Muscle of leg (tissue), 16 donors: ENCODE measurements at places on chromosomes 11 and 22. TPM values are rescaled to one million over a fixed set of nuclear protein-coding genes. Genes with fewer than 3 reads are reported as not detected.

- no peaks in the 10 kb centered on the region for H3K36me3 ChIP-seq
- peaks cover under 1% of the 10 kb centered on the region for H3K27me3 ChIP-seq
- no peak overlapping the region for H3K4me3 ChIP-seq
Observed at GRCh38 chr22:33110562-33111163, 52.5 kb upstream of the SYN3 start.

GRCh38 chr11:92325416-92325815, 100.8 kb downstream of the FAT3 start:
- H3K4me3 ChIP-seq: no peak overlapping the region
- no peak overlapping the region for H3K27ac ChIP-seq
- no peak for DNase-seq
- H3K4me1 ChIP-seq: no peaks in the 10 kb centered on the region

- DNase-seq: no peak
- peaks cover 16% of the 10 kb centered on the region for H3K4me1 ChIP-seq
- no peak overlapping the region for H3K4me3 ChIP-seq
Observed at GRCh38 chr11:112520354-112520753, 259.7 kb upstream of the PLET1 start.

DNA sequence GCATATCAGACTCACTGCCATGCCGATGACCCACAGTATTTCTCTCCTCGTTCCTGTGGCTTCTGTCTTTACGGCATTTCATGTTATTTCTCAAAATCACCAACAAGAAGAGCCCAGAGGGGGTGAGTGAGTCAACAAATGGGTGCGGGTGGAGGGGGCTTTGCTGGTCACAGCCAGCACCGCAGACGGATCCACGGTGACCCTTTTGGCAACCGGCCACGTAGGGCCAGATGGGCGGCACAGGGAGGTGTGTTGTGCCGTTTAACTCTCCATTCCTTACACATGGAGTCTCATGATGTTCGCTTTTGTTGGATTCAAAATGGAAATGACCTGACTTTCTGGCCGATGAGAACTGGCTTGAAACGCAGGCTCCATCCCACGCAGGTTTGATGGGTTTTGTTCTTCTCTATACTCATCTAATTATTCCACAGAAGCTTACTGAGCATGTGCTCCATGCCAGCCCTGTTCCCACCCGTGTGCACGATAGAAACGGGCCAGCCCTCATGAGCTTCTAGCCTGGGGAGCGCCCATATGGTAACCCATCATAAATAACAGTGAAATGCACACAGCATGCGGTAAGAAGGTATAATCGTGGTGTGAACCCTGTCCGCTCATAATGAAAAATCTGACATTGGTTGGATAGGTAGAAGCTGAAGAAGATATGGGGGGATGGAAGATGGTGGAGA, 319.9 kb downstream of the BRD1 start:
- H3K36me3 ChIP-seq: no peaks in the 10 kb centered on the region
- H3K4me1 ChIP-seq: no peaks in the 10 kb centered on the region
- H3K4me3 ChIP-seq: no peak overlapping the region
- H3K27me3 ChIP-seq: no peaks in the 10 kb centered on the region

GRCh38 chr11:68963779-68964178, 17.0 kb downstream of the MRGPRD start:
- peaks cover 66% of the 10 kb centered on the region for H3K4me1 ChIP-seq
- no peaks in the 10 kb centered on the region for H3K36me3 ChIP-seq
- H3K4me3 ChIP-seq: no peak overlapping the region
- no peak for DNase-seq
- H3K27me3 ChIP-seq: no peaks in the 10 kb centered on the region
- H3K27ac ChIP-seq: no peak overlapping the region

DNA sequence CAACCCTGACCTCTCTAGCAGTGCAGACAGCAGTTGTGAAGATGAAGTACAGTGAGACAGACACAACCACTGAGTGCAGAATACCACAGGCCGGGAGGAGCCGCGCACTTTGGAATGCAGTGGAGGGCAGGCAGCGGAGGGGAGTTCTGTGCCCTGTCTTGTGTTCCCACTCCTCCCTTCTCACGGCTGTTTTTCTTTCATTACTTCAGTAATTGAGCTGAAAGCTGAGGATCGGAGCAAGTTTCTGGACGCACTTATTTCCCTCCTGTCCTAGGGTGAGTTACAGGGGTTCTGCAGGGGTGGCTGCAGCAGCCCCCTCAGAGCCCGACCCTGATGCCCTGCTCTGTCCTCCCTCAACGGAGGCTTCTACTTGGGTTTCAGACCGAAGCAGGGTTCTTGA, 5.6 kb downstream of the CLDN5 start:
- peaks cover 63% of the 10 kb centered on the region for H3K4me1 ChIP-seq
- H3K4me3 ChIP-seq: no peak overlapping the region
- H3K27me3 ChIP-seq: peaks cover 11% of the 10 kb centered on the region
- H3K27ac ChIP-seq: peak overlapping the region; percentile 80

DNA sequence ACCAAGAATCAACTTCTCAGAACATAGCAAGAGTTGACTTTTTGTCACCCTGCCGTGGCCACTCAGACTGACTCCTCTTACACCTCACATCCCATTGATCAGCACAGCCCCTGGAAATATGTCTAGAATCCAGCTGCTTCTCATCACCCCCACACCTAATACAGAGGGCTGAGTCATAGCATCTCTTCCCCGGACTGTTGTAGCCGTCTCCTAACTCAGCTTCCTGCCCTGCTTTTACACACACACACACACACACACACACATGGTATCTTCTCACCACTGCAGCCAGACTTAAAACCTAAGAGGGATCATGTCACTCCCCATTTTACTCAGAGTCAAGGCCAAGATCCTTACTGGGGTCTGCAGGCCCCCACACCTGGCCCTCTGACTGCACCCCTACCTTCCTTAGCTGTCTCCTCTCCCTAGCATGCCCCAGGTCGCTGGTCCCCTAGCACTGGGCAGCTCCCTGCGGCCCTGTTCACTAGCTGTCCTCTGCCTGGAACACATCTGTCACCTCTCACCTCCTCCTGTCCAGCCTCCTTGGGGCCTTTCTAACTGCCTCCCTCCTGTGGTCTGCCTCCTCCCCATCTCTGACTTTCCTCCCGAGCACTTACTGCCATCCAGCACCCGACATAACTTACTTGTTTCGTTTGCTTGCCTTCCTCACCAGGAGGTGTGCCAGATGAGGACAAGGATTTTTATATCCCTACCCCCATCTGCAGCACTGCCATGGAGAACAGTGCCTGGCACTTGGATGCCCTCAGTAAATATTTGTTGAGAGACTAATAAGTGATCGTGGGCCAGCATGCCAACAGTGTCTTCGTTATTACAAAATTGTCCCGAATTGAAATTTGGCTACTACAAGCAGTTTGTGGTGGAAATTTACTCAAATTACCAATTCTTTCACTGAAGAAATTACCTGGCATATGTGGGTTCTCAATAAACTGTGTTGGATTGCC, 61.9 kb downstream of the BMAL1 start:
- DNase-seq: no peak
- no peaks in the 10 kb centered on the region for H3K36me3 ChIP-seq
- H3K27me3 ChIP-seq: no peaks in the 10 kb centered on the region
- H3K4me1 ChIP-seq: peaks cover 3% of the 10 kb centered on the region

- H3K27ac ChIP-seq: no peak overlapping the region
- H3K4me1 ChIP-seq: peaks cover 14% of the 10 kb centered on the region
- no peaks in the 10 kb centered on the region for H3K36me3 ChIP-seq
- no peaks in the 10 kb centered on the region for H3K27me3 ChIP-seq
- no peak for DNase-seq
Observed at GRCh38 chr11:3907590-3907989, 52.1 kb downstream of the STIM1 start.

GRCh38 chr11:62273284-62273683, 3.3 kb downstream of the SCGB2A2 start:
- H3K4me3 ChIP-seq: no peak overlapping the region
- H3K4me1 ChIP-seq: no peaks in the 10 kb centered on the region
- DNase-seq: no peak
- H3K27ac ChIP-seq: no peak overlapping the region

GRCh38 chr22:17120711-17121232, 388 bp downstream of the TMEM121B start:
- DNase-seq: no peak
- no peak overlapping the region for H3K27ac ChIP-seq
- peaks cover 35% of the 10 kb centered on the region for H3K4me1 ChIP-seq
- H3K4me3 ChIP-seq: peak overlapping the region; percentile 51
- H3K27me3 ChIP-seq: peaks cover 21% of the 10 kb centered on the region

DNA sequence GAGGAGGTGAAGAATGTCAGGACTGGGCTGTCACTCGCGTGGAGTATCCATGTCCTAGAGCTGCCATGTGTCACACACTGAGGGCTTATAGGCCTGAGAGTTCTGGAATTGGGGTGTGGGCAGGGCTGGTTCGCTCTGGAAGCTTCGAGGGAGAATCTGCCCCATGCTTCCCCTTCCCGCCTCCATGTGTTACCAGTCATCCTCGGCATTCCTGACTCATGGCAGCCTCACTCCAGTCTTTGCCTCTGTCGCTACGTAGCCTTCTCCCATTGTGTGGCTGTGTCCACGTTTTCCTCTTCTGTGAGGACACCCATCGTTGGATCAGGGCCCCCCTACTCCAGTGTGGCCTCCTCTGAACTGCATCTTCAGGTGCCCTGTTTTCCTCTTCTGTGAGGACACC, 301.2 kb downstream of the TBC1D22A start:
- no peak overlapping the region for H3K27ac ChIP-seq
- H3K4me1 ChIP-seq: no peaks in the 10 kb centered on the region
- no peak overlapping the region for H3K4me3 ChIP-seq
- H3K27me3 ChIP-seq: no peaks in the 10 kb centered on the region
- peaks cover 13% of the 10 kb centered on the region for H3K36me3 ChIP-seq

DNA sequence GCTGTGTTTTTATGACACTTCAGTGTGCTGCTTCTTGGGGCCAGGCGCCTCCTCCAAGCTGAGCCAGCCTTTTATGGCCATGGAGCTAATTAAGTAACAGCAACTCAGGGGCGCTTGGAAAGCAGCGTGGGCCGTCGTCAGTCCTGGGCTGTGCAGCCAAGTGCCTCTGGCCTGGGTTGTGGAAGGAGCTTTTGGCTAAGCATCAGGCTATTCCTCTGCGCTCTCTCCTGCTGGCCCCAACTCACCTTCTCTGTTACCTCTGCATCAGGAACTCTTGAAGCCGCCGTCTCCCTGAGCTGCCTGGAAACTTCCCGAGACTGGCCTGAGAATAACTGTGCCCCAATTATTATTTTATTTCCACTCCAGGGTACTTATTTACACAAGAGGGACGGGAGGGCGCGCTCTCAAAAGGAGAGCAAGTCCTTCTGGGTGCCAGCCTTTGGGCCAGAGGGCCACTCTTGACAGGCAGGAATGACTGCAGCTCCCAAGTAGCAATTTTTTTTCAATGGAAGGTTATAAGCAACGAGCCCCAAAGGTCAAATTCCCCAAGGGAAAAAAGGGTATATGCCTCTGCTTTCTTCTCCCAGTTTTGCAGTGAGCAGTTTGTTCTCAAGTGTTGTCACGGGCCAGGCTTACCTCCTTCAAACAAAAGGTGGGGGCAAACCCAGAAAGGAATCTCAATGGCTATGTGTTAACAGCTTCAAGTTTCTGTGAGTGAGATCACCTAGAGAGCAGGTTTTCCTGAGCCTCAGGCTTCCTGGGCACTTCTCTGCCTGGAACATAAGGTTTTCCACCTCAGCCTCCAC, 38.5 kb upstream of the NAV2 start:
- H3K27ac ChIP-seq: no peak overlapping the region
- peaks cover 19% of the 10 kb centered on the region for H3K4me1 ChIP-seq
- peaks cover 5% of the 10 kb centered on the region for H3K27me3 ChIP-seq
- no peaks in the 10 kb centered on the region for H3K36me3 ChIP-seq
- DNase-seq: peak; percentile 75

DNA sequence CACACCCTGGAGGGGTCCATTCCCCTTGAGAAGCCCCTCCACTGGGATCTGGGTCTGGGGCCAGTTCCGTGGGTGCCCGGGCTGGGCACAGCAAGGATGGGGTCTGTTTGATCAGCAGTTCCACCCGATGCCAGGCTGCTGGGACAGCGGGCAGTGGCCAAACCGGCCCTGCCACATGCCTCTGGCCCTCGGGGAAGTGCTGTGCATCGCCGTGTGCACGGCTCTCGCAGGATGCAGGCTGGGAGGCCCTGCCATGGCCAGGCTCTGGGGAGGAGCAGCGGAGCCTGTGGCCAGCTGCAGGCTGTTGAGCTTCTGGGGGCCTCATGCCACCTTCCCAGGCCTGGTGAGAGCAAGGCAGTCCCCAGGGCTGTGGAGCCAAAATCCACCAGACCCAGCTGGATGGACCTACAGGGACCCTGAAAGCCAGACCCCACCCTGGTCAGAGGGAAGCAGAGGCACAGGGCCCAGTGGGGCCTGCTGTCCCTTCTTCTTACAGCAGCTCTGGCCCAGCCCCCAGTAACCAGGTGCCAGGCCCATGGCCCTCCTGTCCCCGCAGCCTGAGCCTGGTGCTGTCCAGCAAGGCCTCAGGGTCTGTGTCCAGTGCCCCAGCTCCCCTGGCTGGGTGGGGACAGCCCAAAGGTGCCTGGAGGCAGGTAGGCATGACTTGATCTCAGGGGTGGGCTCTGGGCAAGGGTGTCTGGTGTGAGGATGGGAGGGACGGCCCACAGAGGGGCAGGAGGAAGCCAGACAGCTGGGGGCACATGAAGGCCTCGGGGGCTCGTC, 57.3 kb downstream of the WNT7B start:
- no peak overlapping the region for H3K4me3 ChIP-seq
- peaks cover 4% of the 10 kb centered on the region for H3K4me1 ChIP-seq
- peaks cover 14% of the 10 kb centered on the region for H3K27me3 ChIP-seq
- no peaks in the 10 kb centered on the region for H3K36me3 ChIP-seq

DNA sequence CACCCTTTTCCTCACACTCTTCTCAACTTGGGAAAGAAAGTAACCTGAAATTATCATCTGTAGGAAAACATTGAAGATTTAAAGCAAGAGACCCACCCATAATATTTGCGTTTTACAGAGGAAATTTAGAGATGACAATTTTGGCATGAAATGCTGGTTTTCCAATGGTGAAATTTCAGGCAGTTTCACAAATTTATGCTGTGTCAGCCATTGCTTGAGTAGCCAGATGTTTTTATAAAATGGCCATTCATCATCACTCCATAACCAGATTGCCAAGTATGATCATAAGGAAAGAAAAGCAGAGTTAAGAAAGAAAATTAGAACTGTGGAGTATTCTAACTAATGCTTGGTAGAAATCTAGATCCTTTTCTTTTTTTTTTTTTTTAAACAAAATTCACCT, 732.9 kb downstream of the NELL1 start:
- H3K4me3 ChIP-seq: no peak overlapping the region
- no peaks in the 10 kb centered on the region for H3K36me3 ChIP-seq
- no peak overlapping the region for H3K27ac ChIP-seq
- DNase-seq: no peak
- H3K4me1 ChIP-seq: no peaks in the 10 kb centered on the region
- no peaks in the 10 kb centered on the region for H3K27me3 ChIP-seq

DNA sequence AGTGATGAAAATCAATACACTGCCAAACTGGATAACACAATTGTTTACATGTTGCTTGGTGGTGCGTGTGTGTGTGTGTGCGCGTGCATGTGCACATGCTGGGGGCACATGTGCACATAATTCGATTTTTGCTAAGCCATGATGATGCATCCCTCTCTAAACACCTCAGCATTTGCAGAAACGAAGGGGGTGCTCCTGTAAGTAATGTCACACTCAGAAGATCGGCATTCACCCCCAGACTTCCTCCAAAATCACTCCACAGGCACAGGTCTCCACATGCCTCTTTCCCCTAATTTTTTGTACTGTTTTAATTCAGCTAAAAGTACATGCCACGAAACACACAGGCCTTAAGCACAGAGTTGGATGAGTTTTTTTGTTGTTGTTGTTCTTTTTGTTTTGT, 341.5 kb downstream of the SHANK2 start:
- no peaks in the 10 kb centered on the region for H3K36me3 ChIP-seq
- DNase-seq: no peak
- H3K27me3 ChIP-seq: no peaks in the 10 kb centered on the region
- H3K27ac ChIP-seq: no peak overlapping the region

PAMR1 gene
- polyA plus RNA-seq: 12.8 TPM

C11orf16 gene
- polyA plus RNA-seq: not detected

OR52N2 gene
- polyA plus RNA-seq: not detected

CARNS1 gene
- 65.6 TPM for polyA plus RNA-seq

TNNI2 gene
- 1,962 TPM for polyA plus RNA-seq

RBM4B gene
- 28.3 TPM for polyA plus RNA-seq

APOBEC3A gene
- 0.69 TPM for polyA plus RNA-seq
